ENCODE measurements at places on chromosomes 5 and 9. TPM values are rescaled to one million over a fixed set of nuclear protein-coding genes. Genes with fewer than 3 reads are reported as not detected.

DNA sequence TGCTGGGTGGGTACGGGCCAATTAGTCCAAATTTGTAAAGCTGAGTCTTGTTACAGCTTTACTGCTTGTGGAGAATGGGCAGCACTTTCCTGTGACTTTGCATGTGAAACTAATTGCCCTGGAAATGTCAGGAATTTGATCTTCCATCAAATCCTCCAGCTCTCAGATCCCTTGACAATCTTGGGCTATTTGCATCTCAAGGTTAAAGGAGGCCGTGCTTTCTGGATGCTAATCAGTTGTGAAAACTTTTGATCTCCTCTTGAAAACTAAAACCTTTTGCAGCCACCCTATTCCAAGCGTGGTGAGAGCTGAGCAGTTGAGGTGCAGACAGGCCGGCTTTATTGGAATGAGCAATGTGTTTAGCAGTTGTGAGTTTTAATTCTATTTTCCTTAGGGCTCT lies 68.0 kb upstream of the CLINT1 start:
- no peak for DNase-seq

DNA sequence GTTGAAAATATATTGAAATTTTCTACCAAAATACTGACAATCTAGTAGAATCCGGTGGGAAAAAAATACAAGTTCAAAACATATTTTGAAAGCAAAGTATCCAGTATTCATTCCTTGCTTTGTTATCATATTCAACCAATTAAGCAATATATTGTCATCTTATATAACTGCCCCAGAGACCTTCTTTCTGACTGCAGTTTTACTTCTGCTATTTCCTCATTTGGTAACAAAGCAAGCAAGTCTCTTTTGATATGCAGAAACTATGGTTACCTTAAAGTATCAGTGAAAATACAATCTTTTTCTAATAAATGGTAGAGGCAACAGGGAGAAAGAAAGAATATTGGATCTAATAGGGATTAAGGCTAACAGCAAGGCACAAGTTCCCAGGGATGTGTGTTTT lies 663.7 kb upstream of the MEF2C start:
- DNase-seq, result no peak

GRCh38 chr5:65760504-65761275 lies 38.7 kb downstream of the NLN start:
- DNase-seq, result peak; percentile 76

- no peak for DNase-seq
Observed at GRCh38 chr5:72985719-72986118, 29.9 kb downstream of the FCHO2 start.

SPAAR gene
- not detected for total RNA-seq

DNA sequence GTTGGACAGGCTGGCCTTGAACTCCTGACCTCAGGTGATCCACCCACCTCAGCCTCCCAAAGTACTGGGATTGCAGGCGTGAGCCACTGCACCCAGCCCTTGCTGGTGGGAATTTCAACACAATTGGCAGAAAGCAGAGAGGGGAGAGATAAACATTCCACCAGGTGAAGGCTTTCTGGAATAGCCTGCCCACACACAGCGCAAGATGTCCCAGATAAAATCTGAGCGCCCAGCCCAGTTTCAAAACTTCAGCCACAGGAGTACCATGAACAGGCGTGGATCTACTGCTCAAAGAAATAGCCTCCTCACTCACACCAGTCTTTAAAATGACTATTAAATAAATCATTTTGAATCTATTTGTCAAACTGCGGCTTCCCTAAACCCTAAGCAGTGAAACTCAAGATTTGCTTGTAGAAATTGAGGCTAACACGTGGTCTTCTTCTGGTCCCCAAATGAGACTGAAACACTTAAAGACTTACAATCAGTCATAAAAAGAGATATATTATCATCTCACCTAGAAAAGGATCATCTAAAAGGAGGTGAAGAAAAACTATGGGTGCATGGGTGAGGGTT lies 34.7 kb downstream of the CAPSL start:
- DNase-seq, result no peak

GRCh38 chr5:78523314-78524193 lies 125.0 kb downstream of the LHFPL2 start:
- DNase-seq, result no peak

PCDHB5 gene
- not detected for total RNA-seq

DNA sequence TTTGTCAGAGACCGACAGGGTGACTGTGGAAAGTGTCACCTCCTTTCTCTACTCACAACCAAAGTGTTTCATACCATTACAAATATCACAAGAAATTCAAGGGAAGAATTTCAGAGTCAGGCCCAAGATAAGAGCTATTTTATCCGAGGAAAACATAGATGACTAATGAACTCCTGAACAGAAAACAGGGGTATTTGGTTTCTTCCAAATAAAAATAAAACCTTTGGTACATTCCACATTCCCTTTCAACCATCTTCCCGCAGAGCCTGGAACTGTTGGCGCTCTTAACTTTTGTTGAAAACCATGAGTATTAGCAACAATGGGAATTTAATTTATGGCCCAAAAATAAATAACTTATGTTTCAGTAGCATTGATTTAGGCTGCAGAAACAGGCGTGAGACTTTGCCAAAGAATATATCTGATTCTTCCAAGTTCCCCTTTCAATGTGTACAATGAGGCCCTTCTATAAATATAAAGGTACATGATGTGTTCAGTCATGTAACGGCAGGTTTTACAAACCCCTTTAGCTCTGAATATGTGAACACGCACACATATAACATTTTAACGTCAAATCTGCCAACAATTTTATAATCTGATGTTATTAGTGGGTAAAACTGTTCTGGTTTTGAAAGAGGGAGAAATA lies 69.5 kb downstream of the RETREG1 start:
- DNase-seq, result no peak

GRCh38 chr9:129327552-129328328 lies 149.7 kb upstream of the IER5L start:
- no peak for DNase-seq

TMC1 gene
- total RNA-seq, result not detected

- no peak for DNase-seq
Observed at GRCh38 chr5:54524704-54525103, 7.1 kb downstream of the SNX18 start.

DNA sequence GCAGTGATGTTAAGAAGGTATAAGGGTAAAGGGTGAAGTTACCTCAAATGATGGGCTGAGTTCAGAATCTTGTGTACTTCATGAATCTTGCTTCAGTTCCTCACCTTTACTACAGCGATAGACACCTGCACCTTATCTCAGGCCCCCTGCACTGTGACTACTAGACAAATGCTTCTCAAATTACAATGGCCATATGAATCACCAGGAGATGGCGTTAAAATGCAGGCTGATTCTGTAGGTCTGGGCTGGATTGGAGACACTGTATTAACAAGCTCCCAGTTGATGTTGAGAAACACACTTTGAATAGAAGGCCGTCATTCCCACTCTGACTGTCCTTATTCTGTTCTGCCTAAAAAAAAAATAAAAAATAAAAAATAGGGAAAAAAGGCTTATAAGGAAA lies 29.8 kb downstream of the TARS1 start:
- DNase-seq, result no peak

GRCh38 chr9:38441347-38442085 lies 17.3 kb upstream of the IGFBPL1 start:
- DNase-seq, result no peak

DNA sequence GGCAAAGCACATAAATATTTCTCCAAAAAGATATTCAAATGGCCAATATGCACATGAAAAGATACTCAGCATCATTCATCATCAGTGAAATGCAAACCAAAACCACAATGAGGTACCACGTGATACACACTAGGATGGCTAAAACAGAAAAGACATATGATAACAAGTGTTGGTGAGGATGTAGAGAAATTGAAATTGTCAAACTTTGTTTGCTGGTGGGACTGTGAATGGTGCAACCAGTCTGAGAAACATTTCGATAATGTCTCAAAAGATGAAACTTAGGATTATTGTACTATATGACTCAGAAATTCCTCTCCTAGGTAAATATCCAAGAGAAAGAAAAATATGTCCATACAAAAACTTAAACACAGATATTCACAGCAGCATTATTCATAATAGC lies 8.6 kb upstream of the LHFPL2 start:
- no peak for DNase-seq

GRCh38 chr5:126004636-126005035 lies 418.6 kb upstream of the GRAMD2B start:
- no peak for DNase-seq

GRCh38 chr9:137462986-137463930 lies 4.1 kb upstream of the NSMF start:
- DNase-seq, result no peak

IFNB1 gene
- not detected for total RNA-seq

MSX2 gene
- not detected for total RNA-seq

DNA sequence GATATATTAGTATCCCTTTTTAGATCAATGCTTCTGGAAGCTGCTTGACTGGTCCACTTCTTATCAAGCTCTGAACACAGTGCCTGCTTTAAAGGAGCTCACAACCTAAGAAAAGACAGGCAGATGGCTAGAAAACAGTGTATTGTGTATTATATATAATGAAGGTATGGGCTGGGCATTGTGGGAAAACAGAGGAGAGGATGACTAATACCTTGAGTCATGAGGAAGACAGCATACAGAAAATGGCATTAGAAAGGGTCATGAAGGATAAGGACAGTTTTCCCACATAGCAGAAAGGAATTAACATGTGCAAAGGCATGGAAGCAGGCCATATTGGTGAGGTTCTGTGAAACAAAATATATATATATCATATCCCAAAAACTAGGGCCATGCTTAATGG lies 309.6 kb downstream of the MLLT3 start:
- no peak for DNase-seq

- no peak for DNase-seq
Observed at GRCh38 chr9:35423499-35423898, 66.4 kb upstream of the RUSC2 start.

- DNase-seq, result no peak
Observed at GRCh38 chr5:99587983-99588382, 659.2 kb upstream of the CHD1 start.

- DNase-seq, result no peak
Observed at GRCh38 chr9:137194909-137195308, 5.6 kb downstream of the TPRN start.

DNA sequence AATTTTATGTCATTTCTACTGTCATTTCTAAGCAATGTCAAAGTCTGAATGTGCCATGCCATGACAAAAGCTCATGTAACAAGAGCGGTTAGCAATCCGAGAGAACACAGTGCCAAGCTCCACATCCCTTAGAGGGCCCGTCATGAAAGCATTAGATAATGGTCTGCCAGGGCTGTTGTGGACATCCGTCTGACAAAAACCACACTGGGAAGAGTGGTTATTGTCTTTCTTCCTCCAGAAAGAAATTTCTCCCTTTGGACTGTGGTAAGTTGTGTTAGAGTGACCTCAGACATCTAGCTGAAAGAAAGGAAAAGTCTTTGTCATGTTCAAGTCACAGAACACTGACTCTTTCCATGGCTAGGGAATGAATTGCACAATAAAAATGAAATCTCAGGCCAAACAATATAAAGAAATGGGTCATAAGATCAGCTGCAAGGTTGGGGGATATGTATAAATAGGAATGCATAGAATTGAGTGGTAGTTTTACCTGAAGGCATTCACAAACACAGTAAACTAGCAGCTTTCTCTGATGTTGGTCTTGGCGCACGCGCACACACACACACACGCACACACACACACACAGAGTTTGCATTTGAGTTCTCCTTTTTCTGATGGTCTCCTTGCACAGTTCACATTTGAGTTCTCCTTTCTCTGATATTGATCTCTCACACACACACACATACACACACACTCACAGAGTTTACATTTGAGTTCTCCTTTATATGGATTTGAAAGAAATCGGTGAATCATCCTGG lies 5.3 kb downstream of the SLC1A3 start:
- DNase-seq, result no peak

DNA sequence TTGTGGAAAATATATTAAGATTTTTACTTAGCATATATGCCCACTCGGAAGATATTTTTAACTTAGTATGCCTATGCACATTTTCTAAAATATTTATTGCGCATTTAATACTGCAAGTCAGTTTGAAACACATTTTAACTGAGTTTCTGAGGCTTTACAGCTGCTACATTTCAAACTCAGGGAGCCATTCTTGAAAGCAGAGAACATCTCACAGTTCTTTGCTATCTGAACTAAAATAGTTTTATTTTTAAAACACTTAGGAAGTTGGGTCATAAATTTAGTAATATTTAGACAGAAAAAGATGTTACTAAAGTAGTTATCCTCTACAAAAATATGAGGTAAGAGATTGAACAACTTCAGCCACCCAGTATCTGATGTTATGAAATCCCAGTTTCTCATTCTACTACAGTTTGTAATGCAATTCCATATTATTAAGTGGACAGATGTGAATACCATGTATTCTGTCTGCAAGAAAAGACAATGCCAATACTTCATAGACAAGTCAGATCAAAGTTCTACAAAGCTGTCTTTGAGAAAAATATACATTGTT lies 409.9 kb upstream of the EDIL3 start:
- DNase-seq, result no peak

TNFSF8 gene
- 52.6 TPM for total RNA-seq

- no peak for DNase-seq
Observed at GRCh38 chr5:154523104-154523503, 45.1 kb upstream of the HAND1 start.

DBH gene
- not detected for total RNA-seq

DNA sequence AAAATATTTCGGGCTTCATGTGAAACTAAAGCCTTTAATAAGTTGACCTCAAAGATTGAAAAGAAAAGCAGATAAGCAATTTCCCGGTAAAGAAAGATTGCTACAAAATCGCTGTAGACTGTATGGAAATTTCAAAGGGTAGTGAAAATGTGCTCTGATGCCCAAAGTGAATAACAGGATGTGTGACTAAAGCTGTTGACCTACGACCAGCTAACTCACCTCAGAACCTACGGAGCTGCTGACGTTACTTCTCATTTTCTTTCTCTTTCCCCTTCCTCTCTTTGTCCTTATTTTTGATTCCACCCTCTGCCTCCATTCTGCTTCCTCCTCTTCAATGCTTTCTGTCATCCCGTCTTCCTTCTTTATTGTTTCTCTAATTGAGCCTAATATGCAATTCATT lies 103.2 kb downstream of the PDE4D start:
- DNase-seq, result no peak

DNA sequence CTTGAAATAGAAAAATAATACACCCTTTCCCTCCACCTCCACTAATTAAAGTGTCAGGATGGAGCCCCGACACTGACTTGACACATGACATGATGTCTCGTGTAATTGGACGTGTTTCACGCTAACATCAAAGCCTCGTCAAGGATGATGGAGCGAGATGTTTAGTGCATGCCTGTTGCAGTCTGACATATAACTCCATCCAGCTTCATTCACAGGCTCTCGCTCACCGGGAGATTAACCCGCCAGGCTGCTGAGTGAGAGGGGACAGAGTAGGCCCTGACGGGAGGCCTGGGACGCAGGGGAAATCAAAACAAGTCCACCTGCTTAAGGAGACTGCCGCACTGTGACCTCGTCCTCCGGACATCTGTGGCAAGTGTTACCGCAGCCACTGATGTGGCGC lies 263.5 kb downstream of the SLIT3 start:
- DNase-seq, result no peak

- no peak for DNase-seq
Observed at GRCh38 chr5:171579976-171580411, 160.5 kb downstream of the FGF18 start.

OMD gene
- not detected for total RNA-seq

RARS1 gene
- total RNA-seq, result 81.4 TPM

- DNase-seq, result no peak
Observed at GRCh38 chr9:95435074-95435728, 81.6 kb downstream of the PTCH1 start.

- DNase-seq, result no peak
Observed at GRCh38 chr5:169521366-169521983, 62.1 kb upstream of the SPDL1 start.

- DNase-seq, result no peak
Observed at GRCh38 chr9:84793251-84793650, 123.7 kb downstream of the NTRK2 start.

CATSPER3 gene
- 0.68 TPM for total RNA-seq

PIGO gene
- total RNA-seq, result 23.0 TPM

Data from activated CD8-positive, alpha-beta T cell treated with anti-CD3 and anti-CD28 coated beads, Interleukin-2, amount 10 ng/mL, durations not matched to agents 7 days and 5 days (primary cell).